ENCODE measurements at places on chromosomes 7 and 10. TPM values are rescaled to one million over a fixed set of nuclear protein-coding genes. Genes with fewer than 3 reads are reported as not detected.
A peak's percentile ranks its signal among the peaks of the same experiment; 100 is the strongest.

- no peak for DNase-seq
These were observed at the start of gene PRSS2 for GRCh38 chr7:142770661-142771352. TSS of gene PRSS2 (plus strand) at chr7:142770970. CDS start at chr7:142770983, 13 bp downstream.

GRCh38 chr10:48496831-48497779 lies 107.8 kb downstream of the ARHGAP22 start:
- DNase-seq = peak; percentile 28

DNA sequence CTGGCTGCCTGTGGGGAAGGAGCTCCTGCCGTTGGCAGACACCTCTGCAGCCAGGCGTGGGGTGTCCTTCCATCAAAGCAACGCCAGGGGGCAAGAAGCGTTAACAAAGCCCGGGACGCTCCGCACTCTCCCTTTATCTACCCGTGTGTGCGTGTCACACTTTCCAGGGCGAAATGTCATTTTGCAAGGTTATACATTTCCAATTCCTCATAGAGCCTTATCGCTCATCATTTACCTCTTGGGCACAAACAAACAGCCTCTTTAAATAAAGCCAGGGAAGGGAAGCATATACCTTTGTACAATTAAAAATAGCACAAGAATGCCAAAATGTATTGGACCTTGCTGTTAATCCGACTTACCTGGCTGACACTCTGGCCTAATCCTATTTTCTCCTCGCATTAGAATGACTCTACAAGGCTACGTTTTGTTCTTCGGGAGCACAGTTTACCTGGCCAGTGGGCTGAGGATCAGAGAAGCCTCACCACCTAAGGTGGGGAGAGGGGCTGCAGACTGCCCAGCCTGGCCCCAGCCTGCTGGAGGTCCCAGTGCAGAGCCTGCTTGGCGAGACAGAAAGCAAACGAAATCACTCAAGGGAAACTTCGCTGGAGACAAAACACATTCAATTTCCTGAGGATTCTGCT lies 77.6 kb upstream of the EN2 start:
- DNase-seq = peak; percentile 73

DNA sequence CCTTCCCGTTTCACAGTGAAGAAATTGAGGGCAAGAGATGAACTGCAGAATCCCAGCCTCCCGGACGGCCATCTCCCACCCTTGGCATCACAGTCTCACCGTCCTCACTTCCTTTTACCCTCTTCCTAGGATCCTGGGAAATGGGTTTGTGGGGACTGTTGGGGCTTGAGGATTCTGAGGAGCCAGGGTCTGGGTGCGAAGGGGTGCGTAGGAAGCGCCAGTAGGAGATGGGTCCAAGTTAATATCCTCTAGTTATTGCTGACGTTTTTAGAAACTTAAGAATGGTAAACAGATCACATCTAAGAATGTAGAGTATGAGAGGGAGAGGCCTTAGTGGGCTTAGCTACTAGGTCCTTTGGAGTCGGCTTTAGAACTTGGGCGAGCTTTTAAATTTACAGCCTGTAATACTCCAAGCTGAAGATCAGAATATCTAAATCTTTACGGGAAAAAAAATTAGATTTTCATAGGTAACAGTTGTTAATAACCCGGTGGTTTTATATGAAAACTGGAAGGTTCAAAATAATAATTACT lies 696 bp downstream of the MALSU1 start:
- no peak for DNase-seq

DNA sequence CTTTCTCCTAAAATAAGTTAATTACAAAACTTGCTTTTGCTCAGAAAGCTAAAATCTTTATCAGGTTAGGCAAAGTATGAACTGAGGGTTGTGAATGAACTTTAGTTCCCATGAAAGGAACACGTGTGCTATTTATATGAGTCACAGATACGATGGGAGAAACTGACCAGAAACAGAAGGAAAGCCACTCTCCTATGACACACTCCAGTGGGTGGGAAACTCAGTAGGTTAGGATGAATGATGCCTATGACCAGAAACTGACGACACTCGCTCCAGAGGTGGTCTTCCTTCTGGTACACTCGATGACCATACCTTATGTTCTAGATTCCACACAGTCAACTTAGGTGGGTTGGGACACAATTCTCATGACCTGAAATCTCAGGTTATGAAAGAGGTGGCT lies 215.7 kb upstream of the INHBA start:
- no peak for DNase-seq

DNA sequence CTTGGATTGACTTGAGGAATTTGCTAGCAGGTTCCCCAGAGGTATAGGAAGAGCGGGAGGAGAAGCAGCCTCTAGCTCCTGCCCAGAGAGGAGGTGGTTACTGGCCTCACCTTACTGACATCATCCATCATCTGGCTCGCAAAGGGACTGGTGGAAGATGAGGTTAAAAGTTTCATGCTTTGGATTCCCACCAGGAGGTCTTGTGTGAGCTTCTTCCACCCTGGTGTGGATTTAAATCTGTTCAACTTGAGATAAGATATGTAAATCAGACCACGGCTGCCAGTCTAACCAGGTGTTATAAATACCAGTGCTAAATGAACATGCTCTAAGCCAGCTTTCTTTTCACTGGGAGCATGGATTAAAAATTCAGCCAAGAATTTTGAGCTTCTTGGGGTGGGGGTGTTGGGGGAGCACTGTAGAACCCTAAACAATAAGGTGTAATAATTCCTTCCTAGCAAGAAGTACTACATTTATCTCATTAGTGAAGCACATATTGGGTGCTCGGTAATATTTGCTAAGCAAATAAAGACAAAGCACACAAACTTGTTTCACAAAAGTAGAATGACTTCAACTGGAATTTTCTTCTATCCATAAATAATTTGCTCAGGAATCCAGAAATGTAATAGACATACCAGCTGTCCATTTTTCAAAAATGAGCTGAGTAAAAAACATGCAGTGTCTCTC lies 7.8 kb downstream of the PROSER2 start:
- DNase-seq = no peak

DNA sequence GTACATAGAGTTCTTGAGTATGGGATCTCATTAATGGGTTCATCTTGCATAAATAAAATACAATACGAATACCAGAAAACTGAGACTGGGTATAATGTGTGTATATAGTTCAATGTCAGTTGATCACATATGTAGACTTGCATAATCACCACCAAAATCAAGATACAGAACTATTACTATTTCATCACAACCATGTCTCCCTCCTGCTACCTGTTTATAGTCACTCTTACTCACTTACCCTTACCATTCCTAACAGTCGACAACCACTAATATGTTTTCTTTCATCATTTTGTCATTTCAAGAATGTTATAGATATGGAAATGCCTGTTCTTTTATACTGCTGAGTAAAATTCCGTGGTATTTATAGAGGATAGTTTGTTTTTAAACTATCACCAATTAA lies 416.1 kb upstream of the CNTNAP2 start:
- DNase-seq = no peak

GRCh38 chr10:61835069-61835945 lies 66.2 kb upstream of the ARID5B start:
- peak; percentile 71 for DNase-seq

GRCh38 chr7:45937301-45937700 lies 16.2 kb upstream of the IGFBP3 start:
- DNase-seq = no peak

- DNase-seq = no peak
These were observed 60.8 kb downstream of the NPSR1 start for GRCh38 chr7:34718867-34719266.

GRCh38 chr10:84416245-84416555 lies 87.8 kb downstream of the CCSER2 start:
- DNase-seq = no peak

GRCh38 chr7:5363729-5364128 lies 59.9 kb downstream of the TNRC18 start:
- no peak for DNase-seq

GRCh38 chr10:99375426-99375825 lies 46.3 kb downstream of the CNNM1 start:
- no peak for DNase-seq

GRCh38 chr10:107554333-107554732 lies 389.8 kb upstream of the SORCS1 start:
- DNase-seq = no peak

ESYT2 gene
- 74.7 TPM for total RNA-seq

NPVF gene
- total RNA-seq = not detected

CYP3A7 gene
- not detected for total RNA-seq

GPNMB gene
- total RNA-seq = 0.75 TPM

Data from SJSA1 (cell line).